ENCODE measurements at places on chromosomes 11 and 22. TPM values are rescaled to one million over a fixed set of nuclear protein-coding genes. Genes with fewer than 3 reads are reported as not detected.

Gene OR5AN1
- not detected for total RNA-seq

DNA sequence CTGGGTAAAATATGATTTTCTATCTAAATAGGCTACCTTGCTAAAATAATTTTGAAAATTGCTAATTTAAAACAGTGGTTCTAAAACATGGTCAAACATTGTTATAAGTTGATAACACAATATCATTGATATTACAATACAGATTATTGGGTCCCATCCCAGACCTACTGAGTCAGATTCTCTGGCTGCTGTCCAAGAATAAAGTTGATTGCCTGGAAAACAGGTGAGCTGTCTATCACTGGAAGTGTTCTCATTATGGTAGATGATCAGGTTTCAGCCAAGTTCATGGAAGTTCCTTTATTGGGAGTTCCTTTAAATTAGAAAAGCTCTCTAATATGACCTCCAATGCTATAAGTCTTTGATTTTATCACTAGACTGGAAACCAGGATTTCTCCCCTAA, 52.3 kb downstream of the SC5D start:
- H3K27ac ChIP-seq = no peak overlapping the region
- no peaks in the 10 kb centered on the region for H3K4me1 ChIP-seq
- no peaks in the 10 kb centered on the region for H3K36me3 ChIP-seq

Gene DSCAML1
- total RNA-seq = 2.3 TPM

Gene MAPK8IP2
- total RNA-seq = 2.2 TPM

- no peaks in the 10 kb centered on the region for H3K27me3 ChIP-seq
- no peaks in the 10 kb centered on the region for H3K36me3 ChIP-seq
- no peaks in the 10 kb centered on the region for H3K4me1 ChIP-seq
- no peak for DNase-seq
Measured at GRCh38 chr11:23861615-23862014, 635.2 kb upstream of the LUZP2 start.

- H3K36me3 ChIP-seq = no peaks in the 10 kb centered on the region
- H3K27me3 ChIP-seq = no peaks in the 10 kb centered on the region
- H3K4me1 ChIP-seq = peaks cover 55% of the 10 kb centered on the region
- H3K4me3 ChIP-seq = no peak overlapping the region
Measured at GRCh38 chr22:42678894-42679293, 29.7 kb upstream of the CYB5R3 start.

Gene AMBRA1
- total RNA-seq = 23.9 TPM

DNA sequence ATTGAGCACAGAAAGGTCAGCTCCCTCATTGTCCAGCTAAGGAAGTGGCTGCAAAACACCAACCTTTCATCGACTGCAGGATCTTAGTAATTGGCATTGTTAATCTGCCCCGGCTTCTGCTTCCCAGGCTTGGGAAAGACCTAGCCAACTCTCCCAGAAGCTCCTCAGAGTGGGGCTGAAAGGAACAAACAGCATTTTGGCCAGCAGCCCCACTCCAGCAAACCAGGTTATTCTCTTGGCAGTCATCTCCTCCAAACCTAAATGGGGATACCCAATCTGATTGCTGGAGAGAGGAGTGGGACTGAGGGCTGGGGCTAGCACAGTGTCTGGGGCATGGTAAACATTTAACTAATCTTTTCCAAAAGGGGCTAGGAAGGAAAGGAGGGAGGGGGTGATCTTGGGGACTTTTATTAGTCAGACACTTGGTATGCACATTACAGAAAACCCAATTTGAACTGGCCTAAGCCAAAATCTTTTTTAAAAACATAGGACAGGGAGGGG, 294.4 kb downstream of the MN1 start:
- no peaks in the 10 kb centered on the region for H3K27me3 ChIP-seq
- peaks cover 2% of the 10 kb centered on the region for H3K4me1 ChIP-seq
- no peak overlapping the region for H3K27ac ChIP-seq
- no peak overlapping the region for H3K4me3 ChIP-seq
- no peaks in the 10 kb centered on the region for H3K36me3 ChIP-seq

- no peak overlapping the region for H3K27ac ChIP-seq
- no peak overlapping the region for H3K4me3 ChIP-seq
- H3K4me1 ChIP-seq = no peaks in the 10 kb centered on the region
Measured at GRCh38 chr22:40023341-40023841, 28.6 kb downstream of the FAM83F start.
